Heart left ventricle (tissue), 16 donors: ENCODE measurements at places on chromosomes 1 and 21. TPM values are rescaled to one million over a fixed set of nuclear protein-coding genes. Genes with fewer than 3 reads are reported as not detected.
A peak's percentile ranks its signal among the peaks of the same experiment; 100 is the strongest.

GRCh38 chr21:41927727-41928409 lies 25.9 kb downstream of the C2CD2 start:
- DNase-seq = no peak

The RBM11 gene
- total RNA-seq = not detected

The LIPI gene
- total RNA-seq = not detected

The LRRN2 gene
- 1.4 TPM for total RNA-seq

The MATN1 gene
- total RNA-seq = not detected

The MYOG gene
- not detected for total RNA-seq

GRCh38 chr1:151047591-151047924 lies at the start of gene C1orf56:
Gene C1orf56 (plus strand): TSS chr1:151047751. CDS start chr1:151047848, 97 bp downstream.
- peak; percentile 74 for DNase-seq

- DNase-seq = no peak
Measured at GRCh38 chr1:31228986-31229385, 10.7 kb downstream of the NKAIN1 start.
